ENCODE measurements at places on chromosomes 12 and 14.

GRCh38 chr14:75258803-75259509 is 19.7 kb upstream of the FOS start:
- peak; percentile 99 for DNase-seq

DNA sequence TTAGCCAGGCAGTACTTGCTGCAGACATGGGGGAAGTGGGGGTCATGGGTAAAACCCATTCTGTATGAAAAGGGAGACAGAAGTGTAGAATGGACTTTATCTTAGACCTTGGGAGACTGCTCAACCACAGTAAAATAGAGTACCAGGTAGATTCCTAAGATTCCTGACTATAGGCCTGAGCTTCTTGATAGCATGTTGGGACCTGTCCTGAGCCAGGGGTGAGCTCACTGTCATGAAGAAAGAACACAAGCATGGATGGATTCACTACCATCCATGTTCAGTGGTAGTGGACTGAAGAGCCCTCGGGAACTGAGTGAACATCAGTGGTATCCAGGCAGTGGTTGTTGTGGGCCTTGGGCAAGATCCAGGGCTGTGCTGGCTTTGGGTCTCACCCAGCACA is 1003.8 kb downstream of the TMTC2 start:
- DNase-seq, result no peak

DNA sequence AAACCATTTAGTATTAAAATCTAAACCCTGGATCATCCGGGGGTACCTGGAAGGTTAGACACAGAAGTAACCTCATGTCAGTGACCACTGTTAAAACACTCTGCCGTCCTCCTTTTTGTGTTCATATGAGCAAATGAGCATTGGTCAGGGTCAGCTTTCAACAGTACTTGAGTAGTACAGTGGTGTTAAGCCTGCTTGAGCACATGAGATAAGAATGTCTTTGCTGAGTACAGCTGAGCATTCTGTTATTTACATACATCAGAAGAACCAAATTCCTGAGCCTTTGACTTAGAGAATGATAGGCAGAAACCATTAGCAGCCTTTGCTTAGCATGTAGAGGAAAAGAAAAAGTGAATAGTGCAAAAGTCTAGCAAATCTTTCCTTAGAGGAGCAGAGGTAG is 38.6 kb upstream of the LRTM2 start:
- no peak for DNase-seq

DNA sequence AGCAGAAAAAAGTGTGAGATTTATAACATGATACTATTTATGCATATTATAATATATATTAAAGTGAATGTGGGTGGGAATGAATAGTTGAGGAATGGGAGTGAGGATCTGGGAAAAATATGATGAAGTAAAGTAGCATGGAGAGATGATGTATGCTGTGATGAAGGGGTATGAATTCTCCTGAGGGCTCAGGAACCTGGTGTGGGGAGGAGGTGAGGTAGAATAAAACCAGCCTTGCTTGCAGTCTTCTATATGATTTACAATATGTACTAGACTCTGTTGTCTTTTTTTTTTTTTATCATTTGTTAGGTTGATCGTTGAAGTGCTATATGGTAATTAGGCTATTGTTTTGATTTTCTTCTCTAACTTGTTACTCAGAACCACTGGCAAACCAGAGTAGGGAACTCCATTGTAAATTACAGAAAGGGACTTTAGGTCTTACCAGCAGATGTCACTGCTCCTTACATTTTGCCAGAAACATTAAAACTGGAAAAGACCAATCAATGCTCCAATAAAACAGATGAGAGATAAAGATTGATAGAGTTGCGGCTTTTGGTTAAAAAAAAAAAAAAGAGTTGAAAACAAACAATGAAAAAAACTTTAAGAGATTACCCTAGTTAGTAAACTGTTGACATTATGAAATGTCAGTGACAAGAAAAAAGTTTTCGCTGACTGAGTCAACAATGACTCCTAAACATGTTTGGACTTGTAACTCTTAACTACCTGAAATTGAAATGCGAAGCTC is 39.9 kb downstream of the ATL1 start:
- no peak for DNase-seq

DNA sequence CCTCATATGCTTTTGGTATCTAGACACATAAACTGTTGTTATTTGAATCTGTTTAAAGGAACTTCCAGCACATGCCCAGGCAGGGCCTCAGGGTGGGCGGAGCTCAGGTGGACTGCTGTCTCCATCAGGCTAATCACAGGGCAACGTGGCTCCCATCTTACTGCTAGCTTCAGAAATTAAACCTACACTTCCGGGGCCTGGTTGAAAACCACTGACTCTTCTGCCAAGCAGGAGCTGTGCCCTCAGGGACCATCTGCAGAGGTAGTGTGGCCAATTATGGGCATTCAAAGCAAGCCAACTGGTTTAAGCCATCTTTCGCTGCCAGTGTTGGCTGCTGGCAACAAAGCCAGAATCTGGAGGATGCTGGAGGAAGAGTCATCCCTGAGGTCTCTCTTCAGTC is 97.5 kb downstream of the TMX1 start:
- no peak for DNase-seq

DNA sequence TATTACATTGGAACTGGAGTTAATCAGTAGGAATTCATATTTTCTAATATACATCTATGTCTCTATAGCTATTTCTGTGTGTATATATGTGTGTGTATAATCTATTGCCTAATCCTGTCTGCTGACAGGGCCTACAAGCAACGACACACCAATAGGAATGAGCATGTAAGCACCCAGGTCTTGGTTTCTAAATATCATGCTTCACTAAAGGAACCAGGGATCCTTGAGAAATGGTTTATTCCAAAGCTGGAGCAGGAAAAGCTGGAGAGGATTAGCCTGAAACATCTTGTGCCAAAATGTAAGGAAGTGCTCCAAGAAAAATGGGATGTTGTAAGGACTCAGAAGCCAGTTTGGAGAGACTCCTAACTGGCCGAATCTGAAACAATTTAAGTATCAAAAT is 29.3 kb upstream of the LGALS3 start:
- DNase-seq, result no peak

DNA sequence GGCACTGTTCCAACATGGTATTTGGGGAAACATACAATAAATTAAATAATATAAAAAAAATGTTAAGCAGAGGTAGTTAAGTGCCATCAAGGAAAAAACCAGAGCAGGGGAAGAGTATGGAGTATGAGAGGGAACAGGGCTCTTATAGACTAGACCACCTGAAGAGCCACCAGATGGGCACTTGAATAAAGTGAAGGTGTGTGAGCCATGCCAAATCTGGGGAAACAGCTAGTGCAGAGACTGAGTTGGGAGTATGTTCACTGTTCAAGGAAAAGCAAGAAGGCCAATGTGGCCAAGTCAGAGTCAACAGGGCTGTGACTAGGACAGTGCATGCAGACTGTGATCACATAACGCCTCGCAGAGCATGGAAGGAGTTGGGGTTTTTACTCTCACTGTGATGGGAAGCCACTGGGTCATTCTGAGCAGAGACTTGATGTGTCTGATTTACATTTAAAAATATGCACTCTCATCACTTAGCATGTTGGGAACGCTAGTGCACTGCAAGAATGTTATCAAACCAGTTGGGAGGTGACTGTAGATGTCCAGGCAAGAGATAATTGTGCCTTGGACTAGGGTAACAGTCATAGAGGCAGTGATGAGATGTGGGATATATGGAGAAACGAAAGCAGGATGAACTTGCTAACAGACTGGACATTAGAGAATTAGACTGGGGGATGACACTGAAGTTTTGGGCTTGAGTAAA is 25.6 kb downstream of the NDUFA12 start:
- DNase-seq, result no peak

- no peak for DNase-seq
Measured at GRCh38 chr14:24093207-24093900, 757 bp upstream of the PCK2 start.

DNA sequence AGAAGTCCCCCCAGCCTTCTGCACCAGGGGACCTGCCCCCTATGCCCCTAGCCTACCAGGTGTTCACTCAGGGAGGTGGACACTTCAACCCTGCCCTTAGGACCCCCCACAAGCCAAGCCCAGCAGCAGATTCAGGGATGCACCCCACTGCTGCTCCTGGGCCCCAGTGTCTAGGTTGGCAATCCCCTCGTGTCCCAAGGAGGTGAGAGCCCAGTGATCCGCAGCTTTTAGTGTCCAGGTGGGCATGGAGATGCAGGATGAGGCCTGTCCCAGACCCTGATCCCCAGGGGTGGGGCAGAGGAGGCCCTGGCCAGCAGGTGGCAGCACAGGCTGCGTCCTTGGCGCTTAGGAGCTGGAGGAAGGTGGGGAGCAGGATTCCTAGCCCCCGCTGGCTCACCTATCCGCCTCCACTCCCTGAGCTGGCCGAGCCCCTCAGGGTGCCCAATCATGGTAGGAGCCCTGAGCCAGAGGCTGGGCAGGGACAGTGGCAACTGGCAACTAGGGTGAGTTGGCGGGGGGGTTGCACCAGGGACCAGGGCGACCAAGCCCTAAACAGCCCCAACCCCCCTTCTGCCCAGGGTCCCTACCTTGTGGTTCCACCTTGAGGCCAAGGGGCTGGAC is 4.1 kb downstream of the CKB start:
- DNase-seq, result peak; percentile 84

DNA sequence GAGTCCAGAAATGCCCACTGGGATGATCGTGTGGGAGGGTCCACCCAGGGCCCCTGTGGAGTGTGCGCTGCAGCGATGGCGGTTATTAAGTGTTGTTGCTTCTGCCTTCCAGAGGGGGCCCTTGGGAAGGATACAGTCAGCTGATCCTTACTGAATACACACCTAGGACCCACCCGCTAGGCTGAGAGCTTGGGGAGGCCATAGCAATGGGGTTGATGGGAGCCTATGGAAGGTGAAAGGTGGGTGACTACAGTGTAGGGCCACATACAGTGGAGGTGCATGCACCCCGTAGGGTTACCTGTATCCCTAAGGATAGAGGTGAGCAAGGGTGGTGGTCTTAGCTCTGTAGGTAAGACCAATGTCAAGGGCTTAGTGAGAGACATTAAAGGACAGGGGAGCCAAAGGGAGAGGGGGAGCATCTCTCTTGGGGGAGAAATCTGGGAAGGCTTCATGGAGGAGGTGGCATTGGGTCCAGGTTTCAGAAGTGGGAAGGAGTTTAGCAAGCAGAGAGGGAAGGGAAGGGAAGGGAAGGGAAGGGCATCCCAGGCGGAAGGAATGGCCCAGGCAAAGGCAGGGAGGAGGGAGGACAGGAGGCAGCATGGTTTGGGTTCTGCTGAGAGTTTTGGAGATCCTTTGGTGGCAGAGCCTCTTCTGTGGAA is 73.1 kb upstream of the RIN3 start:
- no peak for DNase-seq

DNA sequence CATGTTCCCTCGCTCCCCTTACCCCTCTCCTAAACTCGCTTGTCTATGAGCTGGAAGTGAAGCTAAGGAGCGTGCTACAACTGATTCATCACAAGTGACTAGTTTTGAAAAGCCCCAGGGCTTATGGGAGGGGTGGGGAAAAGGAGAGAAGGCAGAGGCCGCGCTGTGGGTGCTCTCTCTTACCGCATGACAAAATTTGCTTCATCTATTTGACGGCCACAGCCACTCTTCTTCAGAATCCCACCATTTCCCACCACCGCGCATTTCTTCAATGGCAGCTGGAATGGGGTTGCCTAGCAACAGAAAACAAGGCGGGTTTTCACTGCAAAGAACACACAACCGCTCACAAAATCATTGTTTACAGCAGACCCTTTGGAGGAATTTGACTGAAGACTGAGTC is 79.4 kb downstream of the ST8SIA1 start:
- DNase-seq, result no peak

GRCh38 chr12:58916161-58916621 is 4.1 kb downstream of the LRIG3 start:
- no peak for DNase-seq

DNA sequence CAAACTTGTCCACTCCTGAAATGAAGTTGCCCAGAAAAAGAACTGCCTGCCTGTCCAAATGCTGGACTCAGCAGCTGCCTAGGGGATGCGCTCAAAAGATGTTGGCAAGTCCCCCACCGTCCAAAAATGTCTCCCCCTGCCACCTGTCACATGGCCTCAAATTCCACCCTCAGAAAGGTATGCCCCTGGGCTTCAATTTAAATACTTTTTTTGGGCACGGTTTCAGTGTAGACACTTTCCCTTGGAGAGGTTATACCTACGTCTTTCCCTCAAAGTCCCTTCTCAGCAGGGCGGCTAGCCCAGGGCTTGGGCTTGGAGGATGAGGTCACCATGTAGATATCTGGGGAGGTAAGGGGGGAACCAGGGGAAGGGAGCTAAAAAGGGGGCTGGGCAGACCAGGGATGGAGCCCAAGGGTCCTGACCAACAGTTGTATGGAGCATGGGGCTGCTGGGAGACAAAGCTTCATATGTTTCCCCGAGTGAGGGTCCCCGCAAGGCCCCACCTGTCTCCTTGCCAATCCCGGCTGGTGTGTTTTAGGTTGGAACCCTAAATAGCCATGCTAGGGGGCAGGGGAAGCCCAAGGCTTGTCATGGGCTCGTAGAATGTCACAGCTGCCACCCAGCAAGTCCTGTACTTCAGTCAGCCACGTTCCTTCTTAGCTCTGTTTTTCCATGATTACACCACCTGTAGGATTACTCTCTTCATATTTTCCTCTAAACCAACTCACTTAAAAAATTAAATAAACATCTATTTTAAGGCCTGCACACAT is 131.2 kb upstream of the TBX3 start:
- no peak for DNase-seq

GRCh38 chr12:93176610-93177126 is 201.1 kb upstream of the NUDT4 start:
- DNase-seq, result no peak

DNA sequence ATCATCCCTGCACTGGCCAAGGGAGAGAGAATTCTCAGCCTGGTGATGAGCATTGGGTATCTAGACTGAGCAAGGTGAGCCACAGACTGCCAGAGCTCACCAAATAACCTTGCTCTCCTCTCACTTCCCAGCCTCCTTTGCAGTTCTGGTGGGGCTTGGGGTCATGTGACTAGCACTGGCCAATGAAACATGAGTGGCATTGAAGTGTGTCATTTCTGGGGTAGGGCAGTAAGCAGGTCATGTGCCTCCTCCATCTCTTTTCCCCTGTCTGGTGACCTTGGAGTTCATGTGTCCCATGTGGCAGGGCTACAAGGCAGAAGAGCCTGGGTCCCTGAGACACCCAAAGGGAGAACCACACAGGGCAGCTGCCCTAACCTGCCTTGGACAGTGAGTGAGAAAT is 3.6 kb upstream of the KRT72 start:
- peak; percentile 21 for DNase-seq

- no peak for DNase-seq
Measured at GRCh38 chr12:117069926-117070900, 29.0 kb downstream of the TESC start.

DNA sequence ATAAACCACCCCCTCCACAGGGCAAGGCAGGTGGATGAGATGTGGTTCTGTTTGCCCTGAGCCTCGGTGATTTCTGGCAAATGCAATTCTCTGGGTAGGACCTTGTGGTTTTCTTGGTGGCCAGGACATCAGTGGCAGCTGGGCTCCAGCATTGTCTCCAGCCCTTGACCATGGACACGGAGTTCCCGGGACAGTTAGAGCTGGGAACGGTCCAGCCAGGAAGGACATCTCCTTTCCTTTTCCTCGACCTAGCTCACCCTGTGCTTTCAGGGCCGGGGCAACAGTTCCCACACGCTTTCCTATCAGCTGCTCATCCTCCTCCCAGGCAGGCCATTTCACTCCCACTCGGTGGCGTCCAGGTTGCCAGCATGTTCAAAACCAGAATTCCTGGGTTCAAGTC is 9.2 kb downstream of the SERPINA4 start:
- no peak for DNase-seq

All from stimulated activated CD8-positive, alpha-beta memory T cell treated with anti-CD3 and anti-CD28 coated beads, Interleukin-4, amount 100 ng/mL, for 48 hours (primary cell).